NCI-H146 (cell line): ENCODE measurements at places on chromosomes 1 and 21.

- no peak for DNase-seq
Measured at GRCh38 chr1:218350801-218351266, 5.7 kb downstream of the TGFB2 start.

DNA sequence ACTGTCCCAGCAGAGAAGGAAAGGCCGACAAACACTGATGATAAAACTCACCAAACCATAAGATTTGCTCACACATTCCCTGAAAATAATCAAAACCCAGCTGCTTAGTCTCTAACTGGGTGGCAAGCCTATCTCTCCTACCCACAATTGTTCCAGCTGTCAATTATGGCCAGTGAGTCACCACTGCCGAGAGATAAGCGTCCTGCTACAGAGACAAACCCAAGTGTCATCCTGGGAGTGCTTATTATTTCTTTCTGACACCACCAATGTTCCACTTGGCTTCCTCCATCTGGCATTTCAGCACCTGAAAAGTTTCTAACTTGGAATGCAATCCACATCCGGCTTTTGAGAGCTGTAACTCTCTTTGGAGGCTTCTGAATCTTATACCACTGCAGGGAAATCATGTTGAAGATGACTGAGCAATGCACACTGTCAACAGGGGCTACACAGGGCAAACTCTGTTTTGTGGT lies 51.5 kb upstream of the VAV3 start:
- DNase-seq = no peak

GRCh38 chr1:244709476-244710368 lies 56.8 kb downstream of the DESI2 start:
- no peak for DNase-seq

DNA sequence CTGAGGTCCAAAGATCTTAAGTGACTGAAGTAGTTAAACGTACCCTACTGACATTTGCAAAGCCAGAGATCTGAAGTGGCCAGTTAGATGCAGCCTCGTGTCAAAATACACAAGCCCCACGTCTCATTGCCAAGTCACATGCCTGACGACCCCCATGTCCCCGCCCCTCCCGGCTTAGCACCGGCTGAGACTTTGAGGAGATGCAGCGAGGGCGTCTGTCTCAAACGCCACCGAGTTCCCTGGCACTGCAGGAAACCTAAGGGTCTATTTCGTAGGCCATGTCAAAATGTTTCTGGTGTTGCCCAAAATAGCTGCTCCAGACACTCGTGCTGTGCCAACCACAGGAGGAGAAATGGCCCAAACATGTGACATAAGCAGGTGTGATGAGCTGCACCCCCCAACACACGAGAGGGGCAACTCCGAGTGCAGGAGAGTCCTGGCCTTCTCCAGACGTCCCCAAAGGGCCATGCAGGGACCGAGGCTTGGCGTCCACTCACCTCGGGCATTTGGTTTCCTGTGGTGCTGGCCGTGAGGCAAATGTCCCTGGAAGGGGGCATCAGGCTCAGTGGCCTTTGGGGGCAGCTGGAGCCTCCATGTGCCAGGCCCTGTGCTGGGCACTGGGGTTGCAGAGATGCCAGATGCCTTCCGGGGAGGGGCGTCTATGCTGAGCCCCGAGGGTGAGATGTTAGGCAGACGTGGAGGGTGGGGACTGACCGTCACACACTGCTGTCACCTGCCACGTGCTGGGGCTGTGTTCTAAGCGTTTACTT lies 67.0 kb downstream of the MATN1 start:
- no peak for DNase-seq

- DNase-seq = no peak
Measured at GRCh38 chr1:112805155-112805853, 90.2 kb upstream of the PPM1J start.

GRCh38 chr1:245528258-245528635 lies 373.5 kb downstream of the KIF26B start:
- no peak for DNase-seq

DNA sequence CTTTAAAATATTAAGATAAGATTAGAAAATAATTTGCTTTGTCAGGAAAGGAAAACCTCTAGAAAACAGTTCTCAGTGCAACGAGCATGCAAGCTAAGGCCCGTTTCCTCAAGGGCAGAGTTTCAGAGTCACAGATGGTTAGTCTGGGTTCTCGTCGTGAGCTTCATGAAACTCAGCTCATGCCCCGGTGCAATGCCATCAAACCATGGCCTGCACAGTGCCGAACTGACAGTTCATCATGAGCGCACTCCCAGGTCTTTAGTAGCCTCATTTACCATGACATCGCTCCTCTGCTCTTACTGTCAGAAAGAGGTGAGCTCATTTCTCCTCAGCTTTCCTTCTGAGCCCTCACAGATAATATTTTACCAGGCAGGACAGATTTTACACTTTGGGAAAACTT lies 319.2 kb downstream of the NTNG1 start:
- no peak for DNase-seq

GRCh38 chr1:117820096-117820495 lies 109.3 kb downstream of the GDAP2 start:
- no peak for DNase-seq

GRCh38 chr1:165137551-165138316 lies 218.8 kb downstream of the LMX1A start:
- no peak for DNase-seq

- no peak for DNase-seq
Measured at GRCh38 chr21:43728154-43728466, 9.2 kb downstream of the PDXK start.
